ENCODE measurements at places on chromosomes 5 and 9. TPM values are rescaled to one million over a fixed set of nuclear protein-coding genes. Genes with fewer than 3 reads are reported as not detected.
A peak's percentile ranks its signal among the peaks of the same experiment; 100 is the strongest.

FLT4 gene
- 0.55 TPM for total RNA-seq

SVEP1 gene
- total RNA-seq, result 0.17 TPM

POU5F2 gene
- 0.17 TPM for total RNA-seq

SKP2 gene
- total RNA-seq, result 15.1 TPM

GRCh38 chr9:2785060-2785950, 58.6 kb downstream of the PUM3 start:
- DNase-seq, result no peak

DNA sequence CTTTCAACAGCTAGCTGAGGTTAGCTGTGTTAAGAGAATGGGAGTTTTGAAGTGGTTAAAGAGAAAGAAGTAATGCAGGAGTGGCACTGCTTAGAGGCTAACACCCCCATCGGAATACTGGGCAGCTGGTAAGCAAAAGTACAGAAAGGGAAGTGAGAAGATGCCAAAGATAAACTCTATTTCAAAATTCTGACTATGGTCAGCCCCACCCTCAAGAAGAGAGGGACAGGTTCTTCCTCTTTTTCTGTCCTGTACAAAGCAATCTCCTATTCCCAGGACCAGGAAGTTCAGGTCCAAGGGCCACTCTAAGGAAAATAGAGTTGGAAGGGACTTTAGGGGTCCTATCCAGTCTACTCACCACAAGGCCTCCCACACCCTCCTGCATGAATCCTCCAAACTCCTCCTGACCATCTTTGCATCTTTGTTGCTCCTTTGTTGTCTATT, 45.9 kb upstream of the JAK2 start:
- DNase-seq, result no peak

- DNase-seq, result peak; percentile 93
Observed at GRCh38 chr5:35029333-35029732, 18.4 kb downstream of the AGXT2 start.

DNA sequence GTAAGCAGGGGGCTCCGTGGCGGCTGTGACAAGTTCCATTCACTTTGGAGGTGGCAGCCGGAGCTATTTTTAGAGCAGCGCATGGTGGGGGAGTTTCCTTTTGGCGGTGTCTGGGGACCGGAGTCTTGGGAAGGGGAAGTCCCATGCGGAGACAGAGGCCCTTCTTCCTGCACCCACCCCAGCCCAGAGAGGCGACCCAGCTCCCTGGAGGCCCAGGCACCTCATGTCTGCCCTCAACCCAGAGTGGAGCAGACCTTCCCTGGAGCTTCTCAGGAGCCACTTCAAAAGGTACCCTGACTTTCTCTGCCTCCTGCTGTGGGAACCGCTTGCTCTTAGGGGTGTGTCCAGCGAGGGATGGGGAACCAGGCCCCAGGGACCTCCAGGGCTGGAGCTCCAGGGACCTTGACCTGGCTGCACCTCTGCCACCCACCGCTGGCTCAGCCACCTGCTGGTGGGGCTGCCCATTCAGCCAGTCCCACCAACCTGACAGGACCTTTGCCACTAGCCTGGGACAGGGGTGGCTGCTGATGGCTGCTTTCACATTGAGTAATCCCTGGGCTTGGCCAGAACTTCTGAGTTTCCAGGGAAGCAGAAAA, 34.1 kb downstream of the NEK6 start:
- DNase-seq, result no peak

GRCh38 chr9:96085491-96086143, 210.1 kb downstream of the ERCC6L2 start:
- no peak for DNase-seq

DNA sequence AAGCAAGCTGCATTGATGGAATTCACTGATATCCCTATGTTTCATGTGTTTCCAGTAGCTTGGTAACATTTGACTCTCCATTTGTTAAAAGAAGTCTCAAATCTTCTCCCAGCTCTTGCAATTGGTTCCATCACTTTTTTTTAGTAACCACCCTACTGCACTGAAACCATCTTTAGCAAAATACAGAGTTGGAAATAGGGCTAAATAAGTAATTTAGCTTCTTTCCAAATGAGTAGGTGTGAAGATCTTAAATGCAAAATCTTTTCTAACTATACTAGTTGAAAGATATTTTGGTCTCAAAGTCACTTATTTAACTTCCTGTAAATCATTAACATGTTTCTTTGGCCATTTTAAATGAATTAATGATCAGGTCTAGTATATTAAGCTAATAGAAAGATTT, 138.1 kb downstream of the DIRAS2 start:
- no peak for DNase-seq

DNA sequence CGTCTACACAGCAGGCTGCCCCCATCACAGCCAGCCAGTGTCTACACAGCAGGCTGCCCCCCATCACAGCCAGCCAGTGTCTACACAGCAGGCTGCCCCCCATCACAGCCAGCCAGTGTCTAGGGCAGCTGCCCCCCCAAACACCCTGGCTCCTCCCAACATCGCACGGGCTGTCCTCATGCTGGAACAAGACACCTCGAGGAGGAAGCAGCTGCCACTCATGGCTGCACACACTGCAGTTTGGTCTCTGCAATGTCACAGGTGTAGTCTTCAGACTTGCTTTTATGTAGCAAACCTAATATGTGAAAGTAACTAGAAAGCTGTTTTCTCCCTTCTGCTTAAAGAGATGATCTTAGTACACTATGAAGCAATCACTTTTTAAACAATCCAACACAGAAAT, 9.7 kb downstream of the LRRC14B start:
- DNase-seq, result no peak

GRCh38 chr5:15785531-15785981, 285.6 kb downstream of the FBXL7 start:
- DNase-seq, result no peak

DNA sequence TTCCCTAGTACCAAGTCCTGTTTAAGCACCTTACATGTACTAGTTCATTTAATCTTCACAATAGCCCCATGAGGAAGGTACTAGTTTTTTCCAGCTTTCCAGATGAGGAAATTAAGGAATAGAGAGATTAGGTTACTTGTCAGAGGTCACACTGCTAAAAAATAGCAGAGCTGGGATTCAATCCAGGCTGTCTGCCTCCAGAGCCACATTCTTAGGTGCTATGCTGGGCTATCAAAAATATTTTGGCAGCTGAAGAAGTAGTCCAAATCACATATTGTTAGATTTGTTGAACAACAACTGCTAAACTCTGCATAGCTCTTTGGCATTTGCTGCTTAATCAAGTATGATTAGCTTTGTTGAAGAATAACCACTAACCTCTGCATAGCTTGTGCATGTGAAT, 591.5 kb upstream of the KLF4 start:
- no peak for DNase-seq

DNA sequence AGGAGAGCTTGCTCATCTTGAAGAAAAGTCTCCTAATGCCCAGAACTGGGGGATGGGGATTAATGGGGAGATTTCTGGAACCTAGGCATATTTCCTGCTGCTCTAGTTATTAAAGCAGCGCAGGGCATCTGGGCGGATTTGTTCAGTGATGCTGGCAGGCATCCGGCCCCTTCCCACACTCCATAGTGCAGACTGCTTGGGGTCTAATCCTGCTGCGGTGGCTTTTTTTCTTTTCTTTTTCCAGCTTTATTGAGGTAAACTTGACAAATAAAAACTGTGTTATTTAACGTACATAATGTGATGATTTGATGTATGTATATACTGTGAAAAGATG, 30.7 kb downstream of the PPARGC1B start:
- DNase-seq, result no peak

DNA sequence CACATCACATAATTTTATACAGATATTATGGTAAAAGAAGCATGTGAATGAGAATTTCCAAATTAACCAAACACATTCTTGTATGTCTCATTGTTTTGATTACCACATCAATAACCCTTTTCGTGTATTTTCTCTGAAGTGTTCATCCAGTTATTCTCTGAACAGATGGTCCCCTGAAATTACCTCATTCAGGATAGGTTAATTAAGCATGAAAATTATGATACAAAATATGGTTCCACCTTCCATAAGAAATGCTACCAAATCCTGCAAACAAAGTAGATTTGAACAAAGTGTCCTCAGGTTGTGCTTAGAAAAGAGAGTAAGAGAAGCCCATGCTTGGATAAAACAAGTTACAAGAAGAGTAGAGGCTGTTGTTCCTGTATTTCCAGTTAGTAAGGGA, 83.1 kb upstream of the LMNB1 start:
- no peak for DNase-seq

DNA sequence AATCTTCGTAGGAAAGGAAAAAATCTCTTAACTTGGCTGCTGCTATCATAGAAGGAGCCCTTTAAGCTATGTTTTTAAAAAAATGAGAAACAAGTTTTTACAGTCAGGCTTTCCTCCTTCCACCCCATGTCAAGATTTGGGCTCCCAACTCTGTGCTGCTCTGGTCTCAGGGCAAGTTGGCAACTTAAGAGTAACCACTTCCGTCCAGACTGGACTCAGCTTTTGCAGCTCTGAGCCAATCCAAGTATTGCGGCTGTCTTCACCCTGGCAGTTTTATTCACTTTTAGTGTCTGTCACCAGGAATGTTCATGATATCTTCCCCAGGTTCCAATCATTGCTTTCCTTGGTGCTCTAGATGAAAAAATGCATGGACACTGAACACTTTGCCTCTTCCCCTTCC, 115.9 kb upstream of the GAS1 start:
- DNase-seq, result no peak

DNA sequence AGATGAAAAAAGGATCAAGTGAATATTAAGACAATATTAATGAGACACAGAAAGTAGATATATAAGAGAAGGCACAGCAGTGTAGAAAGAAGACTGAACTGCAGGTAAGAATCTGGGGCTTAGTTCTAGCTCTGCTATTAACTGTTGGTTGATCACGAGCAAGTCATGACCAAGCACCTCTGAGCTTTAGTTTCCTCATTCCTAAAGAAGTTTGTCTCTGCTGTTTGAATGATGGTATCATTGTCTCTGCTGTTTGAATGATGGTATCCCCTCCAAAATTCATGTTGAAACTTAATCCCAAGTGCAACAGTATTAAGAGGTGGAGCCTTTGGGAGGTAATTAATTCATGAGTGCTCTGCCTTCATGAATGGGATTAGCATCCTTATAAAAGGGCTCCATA, 2.5 kb upstream of the NME5 start:
- DNase-seq, result no peak

DNA sequence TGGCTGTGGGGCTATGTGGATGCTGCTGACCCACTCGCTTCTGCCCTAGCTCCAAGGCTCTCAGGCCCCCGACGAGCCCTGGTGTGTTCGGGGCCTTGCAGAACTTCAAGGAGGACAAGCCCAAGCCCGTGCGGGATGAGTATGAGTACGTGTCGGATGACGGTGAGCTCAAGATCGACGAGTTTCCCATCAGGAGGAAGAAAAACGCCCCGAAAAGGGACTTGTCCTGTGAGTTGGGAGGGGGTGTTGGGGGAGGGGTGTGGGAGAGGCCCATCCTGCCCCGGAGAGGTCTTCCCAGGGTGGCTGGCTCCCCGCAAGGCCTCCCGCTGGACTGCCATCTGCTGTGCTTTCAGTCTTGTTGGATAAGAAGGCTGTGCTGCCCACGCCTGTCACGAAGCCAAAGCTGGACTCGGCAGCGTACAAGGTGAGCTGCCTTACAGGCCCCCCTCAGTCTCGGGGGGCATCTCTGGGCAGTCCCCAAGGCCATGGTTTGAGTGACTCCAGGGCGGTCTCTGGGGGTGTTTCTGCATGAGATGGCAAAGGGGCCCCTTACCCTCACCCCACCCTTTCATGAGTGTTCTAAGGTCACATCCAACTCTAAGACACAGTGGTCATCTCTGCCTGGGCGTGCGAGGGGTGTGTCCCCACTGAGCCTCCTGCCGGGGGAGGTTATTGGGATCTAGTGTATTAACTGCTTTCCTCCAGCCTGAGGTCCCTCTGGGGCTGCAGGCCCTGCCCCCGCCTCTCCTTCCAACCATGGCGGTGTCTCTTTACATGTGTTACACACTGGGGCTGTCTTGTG, 89.5 kb downstream of the PHF2 start:
- no peak for DNase-seq

GRCh38 chr9:73173557-73174329, 22.1 kb downstream of the ANXA1 start:
- peak; percentile 66 for DNase-seq

DNA sequence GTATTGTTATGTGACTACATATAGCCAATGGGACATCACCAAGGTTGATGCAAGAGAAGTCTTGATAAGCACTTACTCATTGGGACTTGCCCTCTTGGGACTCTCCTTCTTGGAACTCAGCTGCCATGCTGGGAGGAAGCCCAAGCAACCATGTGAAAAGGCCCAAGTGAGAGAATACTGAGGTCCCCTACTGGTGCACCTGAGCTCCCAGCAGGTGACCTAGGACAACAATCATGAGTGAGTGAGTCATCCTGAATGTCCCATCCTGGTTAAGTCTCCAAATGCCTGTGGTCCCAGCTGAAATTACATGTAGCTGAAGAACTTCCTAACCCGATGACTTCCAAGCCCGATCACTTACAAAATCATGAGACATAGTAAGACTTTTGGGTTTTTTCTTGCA, 260.7 kb downstream of the ICE1 start:
- no peak for DNase-seq

DNA sequence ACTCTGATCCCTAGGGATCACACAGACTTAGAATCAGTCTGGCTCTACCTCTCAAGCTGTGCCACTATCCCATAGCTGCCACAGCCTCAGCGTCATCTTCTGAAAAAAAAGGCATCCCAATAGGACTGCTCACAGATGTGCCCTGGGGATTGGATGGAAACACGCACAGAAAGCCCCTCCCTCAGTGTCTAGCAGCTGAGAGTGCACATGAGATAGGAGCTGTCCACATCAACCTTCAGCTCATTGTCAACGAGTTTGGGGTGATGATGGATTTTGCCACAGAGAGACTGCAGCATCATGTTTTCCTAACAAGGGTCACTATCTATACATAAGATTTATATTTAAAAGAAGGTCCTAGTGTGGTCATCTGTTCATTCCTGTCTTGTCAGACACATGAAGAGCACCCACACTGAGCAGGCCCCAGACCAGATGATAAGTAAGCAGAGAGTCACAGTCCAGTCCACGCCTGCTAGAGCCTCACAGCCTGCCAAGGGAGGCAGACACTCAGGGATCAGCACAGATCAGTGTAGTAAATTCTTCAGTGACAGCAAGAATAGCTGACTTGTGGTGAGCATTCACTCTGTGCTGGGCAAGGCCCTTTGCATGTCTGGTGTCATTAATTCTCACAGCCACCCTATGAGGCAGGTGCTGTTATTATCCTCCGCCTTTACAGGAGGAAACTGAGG, 25.8 kb downstream of the AFAP1L1 start:
- DNase-seq, result no peak

DNA sequence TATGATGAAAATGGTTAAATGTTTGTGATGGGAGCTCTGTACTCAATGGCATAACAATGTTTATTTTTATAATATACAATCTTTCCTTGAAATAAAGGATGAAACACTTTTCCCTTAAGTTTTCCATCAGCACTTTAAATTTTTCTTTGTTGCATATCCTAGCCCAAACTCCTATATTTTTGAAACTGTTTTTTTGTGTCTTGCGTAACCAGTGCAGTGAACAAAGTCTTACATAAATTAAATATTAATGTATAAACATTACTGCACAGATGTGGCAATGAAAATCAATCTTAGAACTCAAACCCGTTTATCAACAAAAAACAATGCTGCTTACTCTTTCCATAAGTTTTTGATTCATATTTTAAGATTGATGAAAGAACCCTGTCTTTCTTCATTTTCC, 34.1 kb upstream of the IL31RA start:
- DNase-seq, result no peak

- DNase-seq, result no peak
Observed at GRCh38 chr5:133902511-133903118, 65.8 kb downstream of the C5orf15 start.
